ENCODE measurements at places on chromosomes 4 and X.
A peak's percentile ranks its signal among the peaks of the same experiment; 100 is the strongest.

GRCh38 chr4:165944900-165945299 is 71.9 kb downstream of the TLL1 start:
- DNase-seq, result no peak

DNA sequence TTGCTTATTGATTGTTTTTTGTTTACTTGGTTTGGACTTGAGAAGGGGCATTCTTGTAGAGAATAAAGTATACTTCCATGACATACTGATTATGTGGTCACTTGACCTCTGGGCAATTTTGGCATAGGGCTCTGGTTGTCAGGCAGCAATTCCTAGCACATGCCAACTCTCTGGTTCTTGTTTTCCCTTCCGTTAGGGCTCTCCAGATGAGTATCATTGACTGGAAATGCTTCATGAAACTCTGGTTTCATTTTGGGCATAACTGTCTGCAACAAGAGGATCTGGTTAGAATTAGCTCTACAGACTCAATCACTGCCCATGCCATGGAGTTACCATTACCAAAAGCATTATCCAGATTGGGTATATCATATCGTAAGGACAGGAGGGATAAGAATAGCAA is 1057.9 kb downstream of the FAT4 start:
- no peak for DNase-seq

DNA sequence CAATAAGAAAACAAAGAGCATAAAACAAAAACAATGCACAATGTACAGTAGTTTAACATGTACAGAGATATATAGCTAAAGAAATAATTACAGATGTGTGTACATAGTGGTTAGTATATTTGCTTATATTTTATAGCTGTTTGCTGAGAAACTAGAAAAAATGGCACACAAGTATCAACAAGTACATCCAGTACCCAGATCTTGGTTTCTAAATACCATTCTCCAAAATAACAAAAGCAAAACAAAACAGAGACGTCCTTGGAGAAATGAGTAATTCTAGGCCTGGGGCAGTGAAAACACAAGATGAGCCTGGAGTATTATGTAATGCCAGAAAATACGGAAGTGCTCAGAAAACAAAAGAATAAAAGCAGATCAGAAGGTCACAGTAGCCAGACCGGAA is 189.6 kb downstream of the TMEM47 start:
- DNase-seq, result no peak

- DNase-seq, result peak; percentile 7
These were observed 639.6 kb downstream of the IQCM start for GRCh38 chr4:149176039-149176438.

Measured in HepG2 (cell line).